ENCODE measurements at places on chromosomes 13 and 19.
A peak's percentile ranks its signal among the peaks of the same experiment; 100 is the strongest.

- DNase-seq, result no peak
These were observed 835.0 kb upstream of the PCDH20 start for GRCh38 chr13:62250501-62251201.

GRCh38 chr13:66657165-66657881 lies 572.8 kb downstream of the PCDH9 start:
- peak; percentile 8 for DNase-seq

DNA sequence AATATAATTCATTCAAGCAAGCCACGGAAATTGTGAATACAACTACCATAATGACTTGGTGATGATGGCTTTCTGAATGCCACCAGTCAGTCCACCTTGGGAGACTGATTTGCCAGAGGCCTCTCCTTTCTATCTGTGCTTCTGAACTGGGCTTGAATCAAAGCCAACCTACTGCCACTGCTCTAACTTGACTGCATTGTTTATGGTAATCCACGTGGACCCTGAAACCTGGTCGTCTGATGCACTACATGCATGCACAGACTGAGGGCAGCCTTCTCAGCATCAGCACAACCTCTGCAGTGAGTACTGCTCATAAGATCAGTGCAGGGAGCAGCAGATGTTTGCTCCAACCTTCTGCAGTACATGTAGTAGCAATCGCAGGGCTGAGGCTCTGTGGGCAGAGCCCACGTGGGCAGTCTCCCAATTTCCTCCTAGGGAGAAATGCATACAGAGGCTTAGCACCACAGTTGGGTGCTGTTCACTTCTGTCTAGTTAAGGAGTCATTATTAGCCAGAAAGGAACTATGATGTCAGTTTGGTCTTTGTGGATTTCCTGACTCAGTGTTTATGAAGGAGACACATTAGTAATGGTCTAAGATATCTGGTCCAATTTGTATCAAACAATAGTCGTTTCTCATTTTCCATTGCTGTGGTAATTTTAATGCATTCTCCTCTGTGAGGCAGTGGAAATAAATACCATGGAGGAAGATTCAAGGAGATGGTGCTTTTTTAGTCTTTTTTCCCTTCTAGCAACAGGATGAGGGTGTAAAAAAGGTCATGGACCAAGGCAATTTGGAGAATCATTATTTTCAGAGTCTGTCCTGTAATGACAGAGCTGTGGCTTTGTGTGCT lies 82.5 kb downstream of the AKAP11 start:
- DNase-seq, result peak; percentile 15

GRCh38 chr13:95756072-95756471 lies 79.1 kb downstream of the DNAJC3 start:
- DNase-seq, result no peak

DNA sequence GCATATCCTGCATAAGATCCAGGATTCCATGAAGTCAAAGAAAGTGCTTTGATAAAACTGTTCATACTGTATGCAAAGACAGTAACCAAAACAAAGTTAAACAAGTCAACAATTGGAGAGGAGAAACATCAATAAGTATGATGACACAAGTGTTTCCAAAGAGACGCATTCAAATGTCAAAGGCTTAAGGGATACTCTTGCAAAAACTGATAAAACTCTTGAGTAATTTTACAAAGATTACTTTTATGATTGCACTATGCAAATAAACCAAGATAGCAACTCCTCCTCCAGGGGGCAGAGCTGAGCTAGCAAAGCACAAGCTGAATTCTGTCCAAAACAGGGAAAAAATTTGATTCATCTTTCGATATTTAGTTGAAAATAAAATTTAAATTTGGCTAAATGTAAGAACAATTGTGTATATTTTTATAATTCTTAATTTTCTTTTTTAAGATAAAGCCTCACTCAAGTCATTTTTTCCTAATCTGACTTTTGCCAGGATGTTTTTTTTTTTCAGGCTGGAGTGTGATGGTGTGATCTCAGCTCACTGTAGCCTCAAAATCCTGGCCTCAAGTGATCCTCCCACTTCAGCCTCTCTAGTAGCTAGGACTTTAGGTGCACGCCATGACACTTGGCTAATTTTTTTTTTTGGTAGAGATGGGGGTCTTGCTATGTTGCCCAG lies 84.0 kb downstream of the MZT1 start:
- peak; percentile 84 for DNase-seq
